ENCODE measurements at places on chromosomes 4 and X.

DNA sequence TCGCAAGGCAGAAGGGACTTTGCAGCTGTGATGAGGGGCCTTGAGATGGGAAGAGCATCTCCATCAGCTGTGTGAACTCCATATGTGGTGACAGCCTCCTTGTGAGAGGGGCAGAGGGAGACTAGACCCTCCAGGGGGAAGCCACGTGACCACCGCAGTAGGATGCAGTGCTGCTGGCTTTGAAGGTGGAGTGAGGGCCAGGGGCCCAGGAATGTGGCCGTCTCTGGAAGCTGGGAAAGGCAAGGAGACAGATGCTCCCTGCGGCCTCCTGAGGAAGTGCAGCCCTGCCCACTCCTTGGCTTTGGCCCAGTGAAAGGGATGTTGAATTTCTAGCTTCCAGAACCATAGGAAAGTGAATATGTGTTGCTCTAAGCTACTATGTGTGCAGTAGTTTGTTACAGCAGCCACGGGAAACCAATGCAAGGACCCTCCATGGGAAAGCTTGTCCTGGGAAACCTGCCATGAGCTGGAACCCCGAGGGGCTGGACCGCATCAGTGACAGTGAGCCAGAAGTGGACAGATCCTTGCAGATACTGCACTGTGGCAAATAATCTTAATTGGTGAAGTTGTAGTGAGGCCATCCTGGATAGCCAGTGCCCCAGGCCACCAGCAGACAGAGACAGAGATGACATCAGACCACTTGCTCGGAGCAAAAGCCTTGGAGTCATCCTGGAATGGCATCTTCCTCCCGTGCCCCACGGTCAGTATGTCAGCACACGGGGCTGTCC lies 35.4 kb upstream of the SORCS2 start:
- peak; percentile 83 for DNase-seq

DNA sequence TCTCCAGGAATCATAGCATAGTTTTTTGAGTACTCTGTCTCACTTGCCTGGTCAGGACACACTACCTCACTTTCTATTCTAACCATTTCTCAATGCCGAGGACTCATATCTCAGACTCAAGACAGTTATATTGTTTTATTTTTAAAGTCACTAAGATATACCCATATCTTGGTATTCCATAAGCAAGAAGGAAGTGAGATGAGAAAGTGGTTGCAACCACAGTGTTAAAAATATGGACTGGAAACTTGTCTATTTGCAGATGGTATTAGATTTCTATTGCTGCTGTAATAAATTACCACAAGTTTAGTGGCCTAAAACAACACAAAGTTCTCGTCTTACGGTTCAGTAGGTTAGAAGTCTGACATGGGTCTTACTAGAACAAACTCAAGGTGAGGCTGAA lies 344.8 kb upstream of the MAGEB2 start:
- no peak for DNase-seq

- DNase-seq: no peak
Observed at GRCh38 chrX:49878128-49878833, 1.0 kb upstream of the USP27X start.

GRCh38 chrX:68694435-68695205 lies 47.2 kb downstream of the STARD8 start:
- DNase-seq: no peak

DNA sequence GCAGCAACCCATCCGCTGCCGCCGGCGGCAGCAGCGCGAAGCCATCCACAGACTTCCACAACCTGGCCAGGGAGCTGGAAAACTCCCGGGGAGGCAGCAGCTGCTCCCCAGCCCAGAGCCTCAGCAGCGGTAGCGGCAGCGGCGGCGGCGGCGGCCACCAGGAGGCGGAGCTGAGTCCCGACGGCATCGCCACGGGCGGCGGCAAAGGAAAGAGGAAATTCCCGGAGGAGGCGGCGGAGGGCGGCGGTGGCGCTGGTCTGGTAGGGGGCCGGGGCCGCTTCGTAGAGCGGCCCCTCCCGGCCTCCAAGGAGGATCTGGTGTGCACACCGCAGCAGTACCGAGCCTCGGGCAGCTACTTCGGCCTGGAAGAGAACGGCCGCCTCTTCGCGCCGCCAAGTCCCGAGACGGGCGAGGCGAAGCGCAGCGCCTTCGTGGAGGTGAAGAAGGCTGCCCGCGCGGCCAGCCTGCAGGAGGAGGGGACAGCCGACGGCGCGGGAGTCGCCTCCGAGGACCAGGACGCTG lies 4.9 kb downstream of the PRDM8 start:
- peak; percentile 88 for DNase-seq

DNA sequence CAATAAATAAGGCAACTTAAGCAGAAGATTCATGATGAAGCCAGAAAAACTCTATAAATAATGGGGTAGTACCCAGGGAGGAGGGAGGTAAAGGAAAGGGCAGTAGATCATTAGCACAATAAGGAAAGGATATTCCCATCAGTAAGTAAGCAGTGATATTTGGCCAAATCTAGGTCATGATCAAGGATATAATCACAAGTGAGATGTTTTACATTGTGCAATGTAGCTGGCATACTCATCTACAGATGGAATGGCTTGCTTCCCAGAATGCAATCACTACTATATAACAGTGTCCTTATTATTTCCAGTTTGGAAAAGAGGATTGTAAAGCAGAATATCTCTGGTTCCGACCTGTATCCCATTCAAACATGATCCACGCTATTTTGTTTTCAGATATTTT lies 483.4 kb downstream of the RPA4 start:
- peak; percentile 15 for DNase-seq

- DNase-seq: no peak
Observed at GRCh38 chr4:39841894-39842293, 135.8 kb downstream of the PDS5A start.

DNA sequence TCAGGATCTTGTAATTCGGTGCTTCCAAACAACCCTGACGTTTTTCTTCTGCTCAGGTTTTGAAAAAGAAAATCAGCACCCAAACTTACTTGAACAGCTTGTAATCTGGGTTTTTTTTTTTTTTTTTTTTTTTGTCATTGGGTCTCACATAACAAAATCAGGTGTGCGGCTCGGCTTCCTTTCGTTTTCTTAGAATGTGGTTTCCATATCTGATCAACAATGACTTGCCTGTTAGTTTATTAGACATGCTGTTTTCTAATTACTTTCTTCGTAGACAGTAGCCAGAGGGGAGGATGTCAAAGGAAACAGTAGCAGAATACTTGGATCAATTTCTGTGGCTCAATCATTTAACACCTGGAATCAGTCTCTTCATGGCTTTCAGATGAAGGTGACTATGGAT lies 890 bp upstream of the FREM3 start:
- DNase-seq: no peak

- DNase-seq: no peak
Observed at GRCh38 chrX:1686642-1687041, 71.8 kb downstream of the ASMT start.

- DNase-seq: no peak
Observed at GRCh38 chr4:73730292-73730691, 10.1 kb upstream of the CXCL8 start.

DNA sequence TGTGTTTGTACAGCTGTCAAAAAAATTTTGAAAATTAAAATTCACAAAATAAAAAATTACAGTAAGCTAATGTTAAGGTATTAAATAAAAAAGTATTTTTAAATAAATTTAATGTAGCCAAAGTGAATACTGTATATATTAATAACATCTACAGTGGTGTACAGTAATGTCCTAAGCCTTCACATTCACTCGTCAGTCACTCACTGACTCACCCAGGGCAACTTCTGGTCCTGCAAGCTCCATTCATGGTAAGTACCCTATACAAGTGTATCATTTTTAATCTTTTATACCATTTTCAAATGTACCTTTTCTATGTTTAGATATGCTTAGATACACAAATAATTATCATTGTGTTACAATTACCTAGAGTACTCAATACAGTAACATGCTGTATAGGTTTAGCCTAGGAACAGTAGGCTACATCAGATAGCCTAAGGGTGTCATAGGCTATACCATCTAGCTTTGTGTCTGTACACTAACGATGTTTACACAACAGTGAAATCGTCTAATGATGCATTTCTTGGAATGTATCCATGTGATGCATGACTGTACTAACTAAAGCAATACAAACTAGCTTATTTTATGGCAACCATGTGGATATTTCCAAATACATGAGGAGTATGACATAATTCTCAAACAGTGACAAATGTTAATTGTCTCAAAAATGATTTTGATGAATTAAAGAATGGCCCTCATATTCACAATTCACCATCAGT lies 13.7 kb downstream of the DDX60 start:
- no peak for DNase-seq

DNA sequence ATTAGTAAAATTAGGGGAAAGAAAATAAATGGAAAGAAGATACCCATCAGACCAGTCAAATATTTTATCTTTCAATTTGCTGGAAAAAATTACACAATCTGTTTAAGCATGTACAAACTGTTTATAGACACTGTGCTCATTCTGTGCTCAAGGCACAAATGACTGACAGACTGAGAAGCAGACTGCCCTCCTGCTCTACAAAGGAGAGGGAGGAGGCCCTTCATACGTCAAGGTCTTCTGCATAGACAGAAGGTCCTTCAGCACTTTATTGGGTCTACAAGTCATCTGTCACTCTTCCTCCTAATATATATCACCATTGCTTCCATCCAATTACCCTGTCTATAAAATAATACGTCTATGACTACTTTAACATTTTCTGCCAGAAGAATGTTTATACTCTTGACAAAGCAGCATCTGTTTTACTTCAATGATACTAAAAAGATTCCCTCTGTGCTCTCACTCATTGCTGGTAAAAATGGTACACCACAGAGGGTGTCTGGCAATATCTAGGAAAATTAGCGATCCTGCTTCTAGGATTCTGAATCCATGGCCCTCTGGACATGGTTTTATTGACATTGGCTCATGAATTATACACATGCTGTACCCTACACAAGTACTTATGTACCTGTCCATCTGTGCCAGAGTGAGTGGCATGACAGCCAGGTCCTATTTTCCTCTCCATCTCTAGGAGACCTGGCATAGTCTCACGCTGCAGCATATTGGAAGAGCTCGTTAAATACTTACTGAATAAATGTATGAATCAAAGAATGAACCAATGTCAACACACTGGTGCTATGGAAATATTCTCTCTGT lies 11.3 kb downstream of the SLC10A6 start:
- DNase-seq: no peak

DNA sequence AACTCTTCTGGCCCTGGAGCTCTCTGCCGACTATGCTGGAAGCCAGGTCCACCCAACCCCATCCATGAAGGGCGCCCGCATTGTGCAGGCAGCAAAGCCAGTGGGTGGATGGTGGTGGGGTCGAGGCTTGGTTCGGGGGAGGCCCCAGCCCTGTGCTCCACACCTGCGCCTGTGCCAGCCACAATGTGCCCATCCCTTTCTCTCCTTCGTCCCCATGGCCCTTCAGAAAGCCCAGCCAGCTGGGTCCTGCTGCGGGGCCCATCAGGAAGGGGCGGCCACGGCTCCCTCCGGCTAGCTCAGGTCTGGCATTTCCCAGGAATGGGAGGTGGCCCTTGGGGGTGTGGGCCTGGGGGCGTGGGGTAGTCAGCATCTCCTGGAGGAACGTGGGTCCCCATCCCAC lies 91.6 kb downstream of the HMX1 start:
- DNase-seq: no peak

GRCh38 chrX:13357925-13358324 lies 38.1 kb upstream of the ATXN3L start:
- no peak for DNase-seq

GRCh38 chr4:146271466-146271865 lies 57.1 kb downstream of the REELD1 start:
- no peak for DNase-seq

DNA sequence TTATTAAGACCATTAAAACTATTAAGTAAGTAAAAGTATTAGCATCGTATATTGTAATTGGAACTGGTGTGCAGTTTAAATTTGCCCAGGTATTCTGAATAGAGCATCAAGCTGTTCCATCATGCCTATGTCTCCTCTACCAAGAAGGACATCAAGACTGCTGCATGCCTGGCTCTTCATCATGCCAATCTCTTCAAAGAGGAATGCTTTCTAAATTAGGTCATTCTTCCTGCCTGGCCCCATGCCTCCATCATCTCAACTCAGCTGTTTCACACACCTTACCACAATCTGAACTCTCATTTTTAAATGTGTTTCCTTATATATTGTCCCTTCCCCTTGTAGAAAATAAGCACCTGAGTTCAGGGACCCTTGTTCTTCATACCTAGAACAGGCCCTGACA lies 270.5 kb upstream of the PPARGC1A start:
- no peak for DNase-seq

GRCh38 chrX:2632533-2633504 lies 58.3 kb upstream of the CD99 start:
- no peak for DNase-seq

GRCh38 chr4:656436-657337 lies 17.4 kb downstream of the ATP5ME start:
- no peak for DNase-seq

DNA sequence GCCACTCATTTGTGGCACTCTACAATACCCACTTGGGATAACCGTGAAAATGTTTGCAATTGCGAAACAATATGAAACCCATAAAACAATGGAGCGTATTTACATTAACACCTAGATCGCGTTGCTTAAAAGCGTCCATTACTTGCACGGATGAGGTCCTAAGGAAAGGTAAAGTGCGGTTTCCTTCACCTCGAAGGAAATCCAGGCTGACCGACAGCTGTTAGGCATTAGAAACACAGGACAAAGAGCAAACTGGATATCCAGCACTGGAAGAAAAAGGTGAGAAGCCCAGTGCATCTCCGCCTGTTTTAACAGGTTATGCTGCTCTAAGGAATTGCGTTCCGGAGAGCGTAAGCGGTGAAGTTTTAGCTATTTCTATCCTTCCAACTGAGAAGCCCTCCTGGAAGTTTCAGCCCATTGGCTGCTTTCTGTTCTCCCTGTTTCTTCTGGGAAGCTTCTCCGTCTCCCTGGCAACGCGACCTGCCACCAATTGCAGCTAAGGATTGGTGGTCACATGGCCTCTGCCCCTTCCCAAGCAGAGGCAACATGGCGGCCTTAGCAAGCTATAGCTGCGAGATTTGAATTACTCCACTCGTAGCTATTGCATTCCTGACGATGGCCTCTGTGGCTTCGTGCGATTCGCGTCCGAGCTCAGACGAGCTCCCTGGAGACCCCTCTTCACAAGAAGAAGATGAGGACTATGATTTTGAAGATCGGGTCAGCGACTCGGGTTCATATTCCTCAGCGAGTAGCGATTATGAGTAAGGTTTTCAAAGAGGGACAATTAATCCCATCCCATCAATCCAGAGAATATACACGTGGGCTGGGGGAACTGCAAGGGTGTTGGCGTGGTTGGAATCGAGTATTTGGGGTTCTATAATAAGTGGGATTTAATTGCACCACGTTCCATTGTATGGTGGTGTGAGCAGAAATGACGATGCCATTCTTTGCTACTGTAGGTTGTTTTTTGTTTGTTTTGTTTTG lies at the start of gene INTU:
Gene INTU, plus strand, starts transcription at position 538 of the 984 bp plus-strand sequence. Its CDS starts 78 bp downstream, at position 616.
- peak; percentile 93 for DNase-seq

DNA sequence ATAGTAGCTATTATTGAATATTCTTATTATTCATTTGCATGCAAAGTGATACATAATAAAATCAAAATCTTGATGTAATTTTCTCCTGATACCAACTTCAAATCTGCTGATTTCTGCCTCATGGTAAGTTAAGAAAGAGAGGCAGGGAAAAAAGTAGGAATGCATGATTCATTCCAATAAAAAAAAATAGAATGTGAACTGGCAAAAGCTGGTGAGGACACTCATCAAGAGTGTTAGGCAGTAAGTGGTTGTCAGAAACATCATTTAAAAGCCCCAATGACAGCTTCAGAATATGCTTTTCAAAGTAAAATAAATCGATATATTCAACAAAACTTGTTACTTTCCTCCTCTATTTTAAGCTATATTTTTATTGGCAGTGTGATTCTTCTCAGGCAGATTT lies 979.1 kb downstream of the TECRL start:
- no peak for DNase-seq
